SK-N-SH (cell line): ENCODE measurements at places on chromosomes 1 and 21. TPM values are rescaled to one million over a fixed set of nuclear protein-coding genes. Genes with fewer than 3 reads are reported as not detected.

GRCh38 chr1:116971258-116971860, 30.2 kb upstream of the CD101 start:
- DNase-seq, result peak; percentile 33

- DNase-seq, result peak; percentile 67
These were observed 64.8 kb downstream of the PLXNA2 start for GRCh38 chr1:208179263-208179816.

- no peak for DNase-seq
These were observed 225.5 kb downstream of the TPR start for GRCh38 chr1:186149591-186149990.

GRCh38 chr1:48249868-48250267, 27.4 kb downstream of the SLC5A9 start:
- no peak for DNase-seq

- no peak for DNase-seq
These were observed 30.2 kb downstream of the ERO1B start for GRCh38 chr1:236251587-236251986.

- DNase-seq, result no peak
These were observed 163.2 kb downstream of the SNX7 start for GRCh38 chr1:98824736-98825135.

GRCh38 chr1:116910379-116911187, 867 bp downstream of the PTGFRN start:
- DNase-seq, result peak; percentile 41

- no peak for DNase-seq
These were observed 8.2 kb downstream of the OR2T10 start for GRCh38 chr1:248589334-248589733.

Gene GSTM5
- not detected in 2 replicates for polyA plus RNA-seq

DNA sequence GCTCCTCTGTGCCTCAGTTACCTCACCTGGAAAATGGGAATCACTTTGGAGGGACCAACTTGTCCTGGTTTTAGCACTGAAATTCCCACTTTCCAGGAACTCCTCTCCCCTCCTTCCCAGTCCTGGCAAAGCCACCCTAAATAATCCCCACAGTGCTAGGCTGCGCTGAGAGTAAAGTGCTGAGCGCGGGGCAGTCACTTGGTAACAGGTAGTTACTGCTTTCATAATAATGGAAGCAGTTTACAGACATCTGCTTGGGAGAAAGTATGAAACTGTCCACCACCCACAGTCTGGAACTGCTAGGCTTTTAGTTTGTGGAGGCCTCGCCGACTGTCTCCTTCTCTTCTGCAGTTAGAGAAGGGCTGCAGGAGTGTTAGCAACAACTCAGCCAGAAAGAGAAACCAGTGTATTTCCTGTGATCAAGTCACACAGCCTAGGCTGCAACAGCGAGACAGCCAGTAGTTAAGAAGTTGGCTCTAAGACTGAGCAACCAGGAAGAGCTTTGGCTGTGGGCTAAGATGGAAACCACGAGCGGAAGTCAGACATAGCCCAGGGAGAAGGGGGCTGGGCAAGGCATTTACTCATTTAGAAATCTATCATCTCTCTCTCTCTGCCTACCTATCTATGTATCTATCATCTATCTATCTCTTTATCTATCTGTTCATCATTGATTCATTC, 30.8 kb upstream of the ABCG1 start:
- no peak for DNase-seq

- DNase-seq, result no peak
These were observed 35.8 kb downstream of the CELF3 start for GRCh38 chr1:151680826-151681225.

DNA sequence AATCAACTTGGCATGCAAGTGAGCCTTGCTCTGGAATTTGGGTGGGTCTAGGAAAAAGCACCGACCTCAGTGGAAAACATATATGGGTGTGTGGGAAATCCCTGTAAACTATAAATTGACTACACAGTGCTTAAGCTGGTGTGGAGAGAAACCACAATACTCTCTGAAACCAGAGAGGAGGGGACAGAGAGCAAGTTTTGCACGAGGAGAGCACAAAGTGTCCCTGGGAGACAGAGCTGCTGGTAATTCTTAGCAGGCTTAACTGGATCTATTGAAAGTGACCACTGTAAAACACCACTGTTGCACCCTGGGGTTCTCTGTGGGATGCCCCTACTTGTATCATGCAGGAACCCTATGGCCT, 12.8 kb downstream of the KCNJ15 start:
- DNase-seq, result no peak

DNA sequence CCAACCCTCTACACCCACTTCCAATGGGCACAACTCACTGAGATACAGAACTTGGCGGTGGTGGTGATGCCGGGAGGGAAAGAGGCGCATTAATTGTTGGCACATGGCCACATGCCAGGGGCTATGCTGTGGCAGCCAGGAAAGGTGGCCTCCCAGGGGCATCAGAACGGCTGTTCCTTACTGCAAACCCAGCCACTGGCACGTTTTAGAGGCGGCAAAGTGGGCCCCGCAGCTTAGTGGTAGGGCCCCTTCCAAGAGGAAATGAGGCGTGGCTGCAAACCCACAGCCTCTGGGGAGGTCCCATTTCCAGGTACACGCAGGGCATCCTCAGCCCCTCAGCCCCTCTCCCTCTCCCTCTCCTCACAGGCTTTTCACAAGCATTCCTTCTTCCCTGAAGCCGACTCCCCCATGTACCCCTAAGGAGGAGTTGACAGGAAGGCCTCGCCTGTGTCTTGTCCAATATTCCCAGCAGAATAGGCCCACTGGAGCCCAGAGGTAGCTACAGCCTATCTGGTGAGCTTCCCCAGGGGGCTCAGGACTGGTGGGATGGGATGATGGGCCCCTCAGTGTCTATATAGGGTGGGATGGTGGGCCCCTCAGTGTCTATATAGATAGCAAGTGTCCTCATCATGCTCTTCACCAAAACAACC, 166.2 kb downstream of the CLIC6 start:
- DNase-seq, result no peak

- DNase-seq, result no peak
These were observed 328.0 kb downstream of the NPHP4 start for GRCh38 chr1:5664081-5664768.

DNA sequence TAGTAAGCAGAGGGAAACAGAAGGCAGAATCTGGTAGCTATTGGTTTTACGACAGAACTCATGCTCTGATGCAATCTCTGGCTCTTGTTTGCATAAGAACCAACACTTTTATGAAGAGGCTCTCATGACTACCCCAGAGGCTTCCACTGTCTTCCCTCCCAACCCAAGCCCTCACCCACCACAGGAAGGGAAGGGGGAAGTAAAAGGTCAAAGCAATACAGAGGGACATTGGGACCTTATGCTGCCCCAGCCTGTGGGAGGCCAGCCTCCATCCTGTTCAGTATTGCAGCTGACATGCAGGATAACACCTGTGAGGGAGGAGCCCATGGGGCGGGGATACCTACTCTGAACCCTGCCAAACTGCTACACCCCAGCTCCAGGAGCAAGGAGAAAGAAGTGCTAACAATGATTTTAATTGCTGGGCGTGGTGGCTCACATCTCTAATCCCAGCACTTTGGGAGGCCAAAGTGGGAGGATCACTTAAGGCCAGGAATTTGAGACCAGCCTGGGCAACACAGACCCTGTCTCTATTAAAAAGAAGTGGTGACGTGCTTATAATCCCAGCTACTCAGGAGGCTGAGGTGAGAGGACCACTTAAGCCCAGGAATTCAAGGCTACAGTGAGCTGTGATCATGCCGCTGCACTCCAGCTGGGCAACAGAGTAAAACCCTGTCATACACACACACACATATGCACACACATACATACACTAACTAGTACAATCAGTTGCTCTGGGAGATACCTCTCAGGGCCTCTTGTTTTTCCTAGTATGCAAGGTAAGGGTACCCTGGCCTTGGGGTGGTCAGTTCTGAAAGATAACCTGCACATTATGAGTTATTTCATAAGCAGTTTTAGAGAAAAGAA, 9.5 kb downstream of the MR1 start:
- no peak for DNase-seq

DNA sequence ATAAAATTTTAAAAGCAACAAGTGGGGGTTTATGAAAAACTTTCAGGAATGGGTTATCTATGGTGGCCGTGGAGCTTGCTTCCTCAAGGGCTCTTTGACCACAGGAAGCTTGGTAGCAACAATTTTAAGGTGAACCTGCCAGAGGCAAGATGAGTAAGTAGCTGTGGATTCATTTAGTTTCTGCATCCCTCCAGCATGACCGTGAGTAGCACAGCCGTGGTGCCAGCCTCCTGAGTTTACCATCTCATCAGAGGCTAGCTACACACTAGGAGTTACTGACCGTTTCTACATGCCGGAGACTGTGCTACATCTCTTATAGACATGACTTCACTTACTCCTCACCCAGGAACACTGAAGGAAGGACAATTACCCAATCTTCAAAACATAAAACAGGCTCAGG, 30.1 kb upstream of the PLEKHG5 start:
- DNase-seq, result no peak

Gene EMC1
- 55.9 and 87.6 TPM in 2 replicates for polyA plus RNA-seq
